Activated T-helper 1 cell treated with anti-CD3 and anti-CD28 coated beads, Interleukin-2, amount 50 U/mL, for 16 hours (primary cell): ENCODE measurements at places on chromosomes 11 and 22.
A peak's percentile ranks its signal among the peaks of the same experiment; 100 is the strongest.

- DNase-seq, result peak; percentile 39
Measured at GRCh38 chr22:50269970-50270665, at the start of gene MAPK11. MAPK11 (minus strand) TSS chr22:50270380; CDS start chr22:50270292, 88 bp downstream.

GRCh38 chr11:70270877-70271648, 573 bp downstream of the PPFIA1 start:
- peak; percentile 16 for DNase-seq

DNA sequence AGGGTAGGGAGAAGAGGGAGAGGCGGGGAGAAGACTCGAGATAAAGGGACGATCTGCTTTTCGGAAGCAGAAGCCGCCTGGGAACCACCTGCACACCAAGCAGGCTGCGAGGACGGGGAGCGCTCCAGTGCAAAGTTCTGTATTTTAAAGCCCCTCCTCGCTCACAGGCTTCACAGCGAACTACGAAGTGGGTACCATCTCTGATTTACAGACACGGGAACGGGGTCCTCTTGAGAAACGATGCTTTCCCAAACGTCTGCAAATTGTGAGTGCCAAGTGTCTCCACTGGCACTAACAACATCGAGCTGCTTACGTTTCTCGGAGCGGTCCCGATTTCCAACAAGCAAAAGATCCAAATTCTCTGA, 700 bp upstream of the STX3 start:
- no peak for DNase-seq

GRCh38 chr11:2892967-2893528, 7.5 kb upstream of the CDKN1C start:
- DNase-seq, result no peak

- DNase-seq, result no peak
Measured at GRCh38 chr11:1223346-1224110, 662 bp downstream of the MUC5B start.

GRCh38 chr11:60206616-60207015, 23.7 kb upstream of the MS4A6A start:
- no peak for DNase-seq

DNA sequence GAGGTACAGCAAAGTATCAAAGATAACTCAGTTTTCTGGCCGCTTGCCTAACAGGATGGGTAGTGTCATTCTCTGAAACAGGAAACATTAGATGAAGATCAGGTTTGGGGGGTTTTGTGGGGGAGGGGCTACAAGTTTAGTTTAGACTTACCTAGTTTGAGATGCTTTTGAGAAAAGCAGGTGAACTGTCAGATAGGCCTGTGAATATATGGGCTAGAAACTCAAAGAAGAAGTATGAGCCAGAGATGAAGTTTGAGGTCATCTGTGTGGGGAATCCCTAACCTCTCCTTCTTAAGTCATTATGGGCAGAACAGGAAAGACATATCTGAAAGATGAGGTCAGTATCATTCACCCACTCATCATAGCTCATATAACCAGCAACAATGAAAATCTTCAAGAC, 11.9 kb downstream of the HOATZ start:
- DNase-seq, result no peak

DNA sequence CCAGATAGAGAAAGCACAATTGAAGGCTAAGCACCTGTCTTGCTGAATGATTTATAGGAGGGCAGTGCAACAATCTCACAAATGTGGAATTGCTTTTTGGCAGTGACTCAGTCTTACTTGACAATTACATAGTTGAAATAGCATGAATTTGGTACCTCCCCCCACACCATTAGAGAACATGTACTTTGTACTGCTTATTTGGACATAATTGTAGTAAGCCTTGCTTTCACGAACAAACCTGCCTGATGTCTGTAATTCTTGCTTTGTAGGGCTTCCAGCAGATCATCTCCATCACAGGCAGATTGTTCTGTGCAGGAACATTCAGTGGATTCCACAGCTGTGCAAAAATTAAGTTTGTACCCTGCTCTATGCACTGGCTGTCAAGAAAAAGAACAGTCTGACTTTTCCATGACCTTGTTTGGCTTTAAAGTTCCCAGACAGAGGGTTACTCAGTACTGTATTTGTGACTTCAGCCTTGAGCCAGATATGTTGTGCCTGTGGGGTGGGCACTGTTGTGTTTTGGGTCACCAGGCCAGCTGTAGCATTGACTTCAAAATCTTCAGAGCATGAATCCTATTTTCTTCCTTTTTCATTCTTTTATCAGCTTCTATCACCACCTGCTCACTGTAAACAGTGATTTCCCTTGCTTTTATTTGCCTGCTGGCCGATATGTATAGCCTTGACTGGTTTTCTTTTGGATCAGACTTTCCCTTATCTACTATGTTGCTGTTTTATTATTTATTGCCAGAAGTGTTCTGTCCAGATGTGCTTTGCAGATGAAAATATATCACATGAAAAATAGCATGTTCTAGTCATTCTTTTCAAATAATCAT, 941.0 kb upstream of the CHORDC1 start:
- no peak for DNase-seq

DNA sequence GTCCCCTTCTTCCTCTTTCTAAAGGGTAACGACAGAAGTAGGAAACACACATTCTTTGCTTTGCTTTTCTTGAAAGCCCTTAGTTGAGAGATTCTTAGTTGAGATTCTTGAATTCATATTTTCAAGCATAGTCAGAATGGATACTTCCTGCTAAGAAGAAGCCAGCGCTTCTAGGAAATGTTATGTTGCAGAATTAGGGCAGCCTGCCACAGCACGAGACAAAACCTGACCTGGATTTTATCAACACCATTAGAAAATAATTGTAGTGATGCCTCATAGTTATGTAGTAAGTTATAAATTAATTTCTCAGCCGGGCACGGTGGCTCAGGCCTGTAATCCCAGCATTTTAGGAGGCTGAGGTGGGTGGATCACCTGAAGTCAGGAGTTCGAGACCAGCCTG, 37.9 kb upstream of the NUP160 start:
- no peak for DNase-seq

DNA sequence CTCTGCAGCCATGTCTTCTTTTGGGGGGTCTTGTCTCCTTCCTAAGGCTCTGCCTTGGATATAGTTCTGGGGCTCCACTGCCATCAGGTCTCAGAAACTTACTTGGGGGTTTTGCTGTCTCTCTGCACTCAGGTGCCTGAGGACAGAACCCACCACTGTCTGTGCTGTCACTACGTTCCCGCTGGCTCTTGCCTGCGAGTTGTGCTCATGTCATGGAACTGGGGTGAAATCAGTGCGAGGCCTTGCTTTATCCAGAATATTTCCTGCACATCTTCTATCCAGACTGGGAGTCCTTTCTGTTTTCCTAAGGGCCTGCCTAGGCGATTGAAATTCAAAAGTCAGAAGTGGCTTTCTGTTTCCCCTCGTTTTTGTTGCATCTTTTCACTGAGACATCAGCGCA, 6.6 kb upstream of the USP2 start:
- DNase-seq, result no peak

- no peak for DNase-seq
Measured at GRCh38 chr22:49238181-49239141, 589.2 kb downstream of the BRD1 start.

GRCh38 chr22:25645266-25645665, 80.8 kb downstream of the GRK3 start:
- DNase-seq, result no peak

GRCh38 chr11:2700415-2701211, 819 bp upstream of the KCNQ1OT1 start:
- no peak for DNase-seq

GRCh38 chr11:124190298-124191139, 7.4 kb downstream of the OR10D3 start:
- DNase-seq, result no peak

- DNase-seq, result peak; percentile 24
Measured at GRCh38 chr11:65180877-65181568, 705 bp upstream of the CAPN1 start.

DNA sequence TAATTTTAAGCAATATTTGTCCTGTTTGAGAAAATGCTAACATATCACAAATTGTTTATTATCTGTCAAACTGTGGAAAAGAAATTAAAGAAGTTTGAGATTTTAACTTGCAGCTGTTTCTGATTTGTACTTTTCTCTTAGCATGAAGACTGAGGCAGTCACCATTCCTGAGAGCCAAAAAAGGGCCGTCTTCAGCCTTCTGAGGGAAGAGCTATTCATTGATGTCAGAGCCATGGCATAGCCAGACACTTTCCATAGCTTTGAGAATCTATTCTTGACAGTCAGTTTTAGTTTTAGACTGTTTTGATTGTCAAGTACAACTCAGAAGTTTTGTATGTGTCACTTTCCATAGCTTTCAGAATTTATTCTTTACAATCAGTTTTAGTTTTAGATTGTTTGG, 32.1 kb downstream of the YAP1 start:
- DNase-seq, result no peak

- DNase-seq, result no peak
Measured at GRCh38 chr22:35458547-35459422, 58.8 kb downstream of the MCM5 start.

DNA sequence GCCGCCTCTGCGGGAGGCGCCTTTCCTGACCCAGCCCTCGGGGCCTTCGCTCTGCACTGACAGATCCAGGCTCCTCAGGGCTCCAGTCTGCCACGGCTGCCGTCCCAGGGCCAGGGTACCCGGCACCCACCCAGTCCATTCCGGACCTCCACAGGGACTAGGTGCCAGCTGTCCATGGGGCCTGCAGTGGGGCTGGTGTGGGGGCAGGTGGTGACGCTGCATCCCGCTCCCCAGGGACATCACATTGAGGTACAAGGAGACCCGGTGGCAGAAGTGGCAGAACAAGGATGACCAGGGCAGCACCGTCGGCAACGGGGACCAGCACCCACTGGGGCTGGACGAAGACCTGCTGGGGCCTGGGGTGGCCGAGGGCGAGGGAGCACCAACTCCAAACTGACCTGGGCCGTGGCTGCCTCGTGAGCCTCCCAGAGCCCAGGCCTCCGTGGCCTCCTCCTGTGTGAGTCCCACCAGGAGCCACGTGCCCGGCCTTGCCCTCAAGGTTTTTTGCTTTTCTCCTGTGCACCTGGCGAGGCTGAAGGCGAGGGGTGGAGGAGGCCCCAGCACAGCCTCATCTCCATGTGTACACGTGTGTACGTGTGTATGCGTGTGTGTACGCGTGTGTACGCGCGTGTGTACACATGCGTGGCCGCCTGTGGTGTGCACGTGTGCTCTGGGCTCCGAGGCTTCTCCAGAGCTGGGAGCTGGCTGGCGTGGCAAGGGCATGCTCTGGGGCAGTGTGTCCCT, 16.7 kb downstream of the RNH1 start:
- no peak for DNase-seq

DNA sequence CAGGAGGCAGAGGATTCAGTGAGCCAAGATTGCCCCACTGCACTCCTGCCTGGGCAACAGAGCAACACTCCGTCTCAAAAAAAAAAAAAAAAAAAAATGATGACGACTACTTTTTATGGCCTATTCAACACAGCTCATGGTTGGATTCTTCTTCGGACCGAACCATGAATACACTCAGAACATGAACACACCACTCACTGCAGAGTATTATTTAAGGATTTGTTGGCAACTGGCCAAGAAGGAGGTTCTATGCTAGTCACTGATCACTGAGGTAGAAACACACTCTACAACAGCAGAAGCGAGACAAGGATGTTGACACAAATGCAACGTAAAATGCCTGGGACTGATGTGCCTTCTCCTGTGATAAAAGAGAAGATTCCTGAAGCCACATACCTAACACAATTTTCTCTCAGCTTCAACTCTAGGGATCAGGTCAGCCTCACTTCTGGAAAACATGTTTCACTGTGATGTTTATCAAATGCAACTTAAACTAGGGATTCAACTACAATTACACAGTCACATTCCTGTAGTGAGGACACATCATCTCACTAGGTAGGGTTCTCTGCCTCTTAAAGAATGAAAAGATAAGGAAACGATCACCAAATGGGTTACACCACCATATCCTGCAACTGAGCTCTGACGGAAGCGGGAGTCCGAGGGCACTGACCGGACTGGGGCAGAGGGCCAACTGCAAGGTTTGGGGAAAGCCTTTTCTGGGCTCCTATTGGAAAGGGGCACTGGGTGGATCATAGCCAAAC, 82.5 kb downstream of the SGSM3 start:
- DNase-seq, result no peak

GRCh38 chr22:39927544-39927943, 26.7 kb downstream of the GRAP2 start:
- DNase-seq, result no peak

GRCh38 chr22:29071261-29072045, 1.4 kb upstream of the KREMEN1 start:
- no peak for DNase-seq

DNA sequence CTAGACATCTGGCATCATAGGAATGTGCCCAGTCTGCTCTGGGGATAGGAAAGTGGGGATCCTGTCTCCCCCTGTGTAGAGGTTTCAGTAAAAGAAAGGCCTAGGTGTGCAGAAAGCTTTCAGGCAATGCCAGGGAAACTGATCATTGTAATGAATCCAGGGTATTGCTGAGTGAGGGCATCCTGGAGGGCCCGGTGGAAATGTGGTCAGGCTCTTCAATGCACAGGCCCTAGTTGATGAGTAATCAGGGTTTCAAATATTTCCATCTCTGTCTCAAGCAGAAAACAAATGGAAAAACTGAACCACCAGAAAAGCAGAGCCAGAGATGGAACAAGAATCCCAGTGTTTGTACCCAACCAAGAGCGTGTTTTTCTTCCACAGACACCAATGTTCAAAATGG, 2.0 kb downstream of the CD3E start:
- no peak for DNase-seq

DNA sequence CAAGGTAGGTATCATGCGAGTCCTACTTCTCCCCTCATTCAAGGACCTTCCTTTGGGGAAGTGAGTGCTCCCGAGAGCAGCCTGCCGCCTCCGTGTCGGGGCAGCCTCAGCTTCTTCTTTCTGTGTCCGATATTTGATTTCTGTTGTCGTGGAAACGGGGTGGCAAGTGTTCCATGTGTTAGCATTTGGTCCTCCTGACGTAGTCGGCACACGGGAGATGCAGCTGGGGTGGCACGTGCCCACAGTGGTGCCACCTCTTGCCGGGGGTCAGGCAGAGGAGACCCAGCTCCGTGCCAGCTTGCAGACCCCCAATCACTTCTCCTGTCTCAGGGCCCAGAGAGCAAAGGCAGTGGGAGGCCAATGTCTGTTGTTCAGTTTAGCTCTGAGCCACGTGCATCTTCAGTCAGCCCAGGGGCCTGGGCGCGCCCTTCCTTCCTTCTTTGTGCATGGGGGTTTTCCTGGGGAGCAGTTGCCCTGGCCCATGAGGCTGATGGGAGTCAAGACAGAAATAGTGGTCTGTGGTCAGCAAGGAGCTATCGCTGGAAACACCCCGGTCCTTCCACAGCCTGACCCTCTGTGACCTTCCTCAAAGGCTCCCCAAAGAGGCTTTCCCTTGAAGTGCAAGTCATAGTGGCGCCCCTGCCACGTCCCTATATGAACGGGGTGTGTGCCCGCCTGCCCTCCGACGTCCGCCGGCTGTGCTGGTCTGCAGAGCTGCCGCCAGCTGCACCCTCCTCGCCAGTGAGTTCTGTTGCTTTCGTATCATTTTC, 44.5 kb downstream of the PARVB start:
- DNase-seq, result no peak

DNA sequence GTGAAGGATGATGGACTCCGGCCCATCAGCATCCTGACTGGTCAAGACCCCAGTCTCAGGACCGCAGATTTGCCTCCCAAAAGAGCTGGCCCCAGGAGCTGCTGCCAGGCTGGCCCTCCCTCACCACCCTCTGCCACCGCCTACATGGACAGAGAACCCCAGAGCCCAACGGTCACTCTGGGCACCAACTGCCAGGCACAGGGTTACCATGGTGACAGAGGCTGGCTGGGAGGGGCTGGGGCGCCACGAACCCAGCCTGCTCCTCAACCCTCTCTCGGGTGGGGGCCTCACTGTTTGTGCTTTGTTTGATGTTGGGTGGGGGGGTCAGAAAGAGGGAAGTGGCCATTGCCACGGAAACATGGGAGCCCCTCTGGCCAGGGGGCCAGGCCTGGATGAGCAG, 55.8 kb downstream of the ELFN2 start:
- no peak for DNase-seq

- DNase-seq, result no peak
Measured at GRCh38 chr11:73048446-73048845, 93.7 kb downstream of the FCHSD2 start.
